ENCODE measurements at places on chromosomes 7 and 10.

DNA sequence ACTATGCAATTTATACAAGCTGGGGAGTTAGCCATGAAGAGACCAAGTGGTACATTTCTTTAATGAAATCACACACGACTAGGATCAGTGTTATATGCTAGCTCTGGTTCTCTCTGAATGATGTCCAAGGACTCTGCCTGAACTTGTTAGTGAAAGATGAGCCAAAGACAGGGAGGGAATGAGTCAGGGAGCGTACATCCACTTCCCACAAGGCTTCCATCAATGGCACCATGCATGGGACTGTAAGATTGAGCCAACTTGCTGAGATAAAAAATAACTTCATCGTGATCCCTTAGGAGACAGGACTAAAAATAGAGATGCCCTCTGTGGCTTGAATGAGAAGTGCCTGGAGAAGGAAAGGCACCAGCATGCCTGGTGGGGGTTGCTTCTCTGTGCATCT, 629.7 kb downstream of the ACTR3B start:
- no peak for DNase-seq

GRCh38 chr10:5634918-5635317, 31.5 kb downstream of the ASB13 start:
- DNase-seq: no peak

DNA sequence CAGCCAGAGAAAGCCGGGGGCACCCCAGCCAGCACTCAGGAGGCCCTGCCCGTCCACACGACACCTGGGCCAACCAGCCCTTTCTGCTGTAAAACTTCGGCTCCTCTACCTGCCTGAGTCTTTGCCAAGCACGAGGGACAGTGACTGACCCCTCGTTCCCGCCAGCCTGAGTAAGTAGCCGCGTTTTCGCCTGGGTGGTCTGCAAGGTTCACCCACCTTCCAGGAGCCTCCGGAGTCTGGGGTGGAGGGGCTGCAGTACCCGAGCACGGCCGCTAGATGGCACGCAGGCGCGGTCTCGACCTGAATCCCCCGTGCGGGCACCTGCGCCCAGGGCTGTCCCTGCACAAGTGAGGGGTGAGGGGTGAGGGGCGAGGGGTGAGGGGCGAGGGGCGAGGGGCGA, 192.7 kb downstream of the PTPRN2 start:
- DNase-seq: no peak

DNA sequence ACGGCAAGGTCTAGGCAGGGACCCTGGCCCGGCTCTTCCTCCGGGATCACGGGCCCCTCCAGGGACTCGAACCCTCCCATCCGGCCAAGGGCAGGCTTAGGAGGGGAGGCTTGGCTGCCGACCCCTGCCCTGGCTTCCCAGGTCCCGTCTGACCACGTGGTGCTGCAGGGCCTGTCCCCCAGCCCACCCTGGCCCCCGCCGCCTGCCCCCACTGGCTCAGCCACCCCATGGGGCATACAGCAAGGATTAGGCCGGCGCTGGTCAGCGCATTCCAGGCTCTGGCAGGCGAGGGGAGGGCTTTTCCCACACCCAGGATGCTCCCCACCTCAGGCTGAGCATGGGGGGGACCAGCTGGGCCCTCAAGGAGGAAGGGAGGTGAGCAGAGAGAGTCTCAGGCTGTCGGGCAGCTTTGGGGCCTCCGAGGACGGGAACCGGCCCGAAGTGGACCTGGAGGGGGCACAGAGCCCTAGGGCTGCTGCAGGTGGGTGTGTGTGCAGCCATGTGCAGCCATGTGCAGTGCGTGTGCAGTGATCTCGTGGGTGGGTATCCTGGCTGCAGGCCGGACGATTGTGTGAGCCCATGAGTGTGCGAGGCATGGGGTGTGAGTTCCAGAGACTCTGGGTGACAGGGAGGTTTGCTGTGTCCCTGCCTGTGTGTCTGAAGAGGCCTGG, 713 bp upstream of the GRIFIN start:
- DNase-seq: no peak

DNA sequence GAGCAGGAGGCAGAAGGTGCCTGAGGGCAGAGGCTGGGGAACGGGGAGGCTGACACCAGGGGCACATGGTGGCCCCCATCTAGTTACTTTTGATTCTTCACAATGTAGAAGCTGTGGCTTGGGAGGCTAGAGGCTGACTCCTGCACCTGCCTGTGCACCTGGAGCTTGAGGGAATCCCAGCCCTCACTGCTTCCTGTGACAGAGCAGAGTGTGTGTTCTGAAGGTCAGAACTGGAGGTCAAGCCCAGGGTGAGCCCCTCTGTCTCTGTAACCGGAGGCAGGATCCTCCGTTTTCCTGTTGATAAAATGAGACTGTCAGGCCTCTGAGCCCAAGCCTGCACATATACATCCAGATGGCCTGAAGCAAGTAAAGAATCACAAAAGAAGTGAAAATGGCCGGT, 124.8 kb downstream of the ACTR3B start:
- no peak for DNase-seq

- no peak for DNase-seq
Measured at GRCh38 chr7:158789842-158790241, 39.5 kb downstream of the ESYT2 start.

GRCh38 chr7:129376778-129377700, 57.2 kb upstream of the STRIP2 start:
- no peak for DNase-seq

GRCh38 chr7:90879924-90880323, 283.8 kb downstream of the CDK14 start:
- DNase-seq: no peak

All from stimulated activated CD8-positive, alpha-beta memory T cell treated with anti-CD3 and anti-CD28 coated beads, Interleukin-2, amount 100 ng/mL, for 48 hours (primary cell).